Natural killer cell treated with Interleukin-12 subunit alpha and Interleukin-12 subunit beta and Interleukin-15 and Interleukin-18, amount 100 ng/mL, for 72 hours (primary cell): ENCODE measurements at places on chromosomes 11 and 22. TPM values are rescaled to one million over a fixed set of nuclear protein-coding genes. Genes with fewer than 3 reads are reported as not detected.

GRCh38 chr11:94472916-94473799, 20.5 kb downstream of the MRE11 start:
- peak overlapping the region; percentile 68 for H3K4me3 ChIP-seq
- H3K27ac ChIP-seq: peak overlapping the region; percentile 85
- no peaks in the 10 kb centered on the region for H3K27me3 ChIP-seq
- peak; percentile 62 for DNase-seq
- peaks cover 24% of the 10 kb centered on the region for H3K4me1 ChIP-seq

Gene CALCA
- total RNA-seq: not detected

Gene SPA17
- total RNA-seq: 1.1 TPM

DNA sequence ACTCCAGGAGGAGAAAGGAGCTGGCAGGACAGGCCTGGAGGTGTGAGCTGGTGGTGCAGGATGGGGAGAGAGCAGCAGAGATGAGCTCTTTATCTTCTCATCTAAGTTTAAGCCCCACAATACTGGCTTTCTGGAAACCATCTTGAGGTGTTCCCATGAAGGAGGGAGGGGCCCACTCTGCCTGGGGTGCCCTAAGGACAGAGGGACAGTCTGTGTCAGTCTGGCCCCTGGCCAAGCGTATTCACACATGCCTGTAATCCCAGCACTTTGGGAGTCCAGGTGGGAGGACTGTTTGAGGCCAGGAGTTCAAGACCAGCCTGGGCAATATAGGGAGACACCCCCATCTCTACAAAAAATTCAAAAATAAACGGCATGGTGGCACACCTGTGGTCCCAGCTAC, 8.9 kb downstream of the SERHL2 start:
- H3K27me3 ChIP-seq: no peaks in the 10 kb centered on the region
- no peak overlapping the region for H3K27ac ChIP-seq
- no peaks in the 10 kb centered on the region for H3K36me3 ChIP-seq
- DNase-seq: no peak
- H3K4me3 ChIP-seq: no peak overlapping the region

Gene ABCC8
- total RNA-seq: not detected

DNA sequence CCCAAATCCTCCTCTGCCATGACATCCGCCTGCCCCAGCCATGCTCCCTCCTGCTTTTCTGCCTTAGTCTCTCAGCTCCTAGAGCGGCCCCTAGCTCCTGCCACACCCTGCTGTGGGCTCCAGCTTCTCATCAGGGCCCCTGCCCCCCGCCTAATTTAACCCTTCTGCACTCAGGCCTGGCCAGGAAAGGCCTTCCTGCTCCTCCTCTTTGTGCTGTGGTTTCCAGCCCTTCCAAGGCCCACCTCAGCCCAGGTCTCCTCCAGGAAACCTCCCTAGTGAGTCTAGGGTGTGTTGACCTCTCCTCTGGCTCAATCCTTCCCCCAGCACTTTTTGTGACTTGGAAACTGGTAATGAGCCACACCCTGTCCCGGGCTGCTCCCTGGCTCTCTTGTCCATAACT, 11.3 kb downstream of the PTPN5 start:
- H3K4me1 ChIP-seq: peaks cover 25% of the 10 kb centered on the region
- no peak overlapping the region for H3K27ac ChIP-seq
- H3K36me3 ChIP-seq: no peaks in the 10 kb centered on the region
- H3K4me3 ChIP-seq: no peak overlapping the region
- H3K27me3 ChIP-seq: peaks cover 2% of the 10 kb centered on the region

DNA sequence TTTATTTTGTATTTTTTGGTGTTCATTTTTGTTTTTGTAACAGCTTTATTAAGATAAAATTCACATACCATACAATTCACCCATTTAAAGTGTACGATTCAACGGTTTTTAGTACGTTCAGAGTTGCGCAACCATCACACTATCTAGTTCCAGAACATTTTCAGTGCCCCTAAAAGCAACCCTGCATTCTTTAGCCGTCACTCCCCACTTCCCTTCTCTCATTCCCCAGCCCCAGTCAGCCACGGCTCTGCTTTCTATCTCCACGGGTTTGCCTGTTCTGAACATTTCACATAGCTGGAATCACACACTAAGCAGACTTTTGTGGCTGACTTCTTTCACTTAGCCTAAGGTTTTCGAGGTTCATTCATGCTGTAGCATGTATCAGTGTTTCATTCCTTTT, 9.6 kb upstream of the KCNQ1OT1 start:
- H3K36me3 ChIP-seq: no peaks in the 10 kb centered on the region
- peaks cover 3% of the 10 kb centered on the region for H3K27me3 ChIP-seq
- H3K27ac ChIP-seq: no peak overlapping the region
- H3K4me3 ChIP-seq: no peak overlapping the region
- no peak for DNase-seq
- H3K4me1 ChIP-seq: no peaks in the 10 kb centered on the region

Gene AP1B1
- total RNA-seq: 106 TPM

DNA sequence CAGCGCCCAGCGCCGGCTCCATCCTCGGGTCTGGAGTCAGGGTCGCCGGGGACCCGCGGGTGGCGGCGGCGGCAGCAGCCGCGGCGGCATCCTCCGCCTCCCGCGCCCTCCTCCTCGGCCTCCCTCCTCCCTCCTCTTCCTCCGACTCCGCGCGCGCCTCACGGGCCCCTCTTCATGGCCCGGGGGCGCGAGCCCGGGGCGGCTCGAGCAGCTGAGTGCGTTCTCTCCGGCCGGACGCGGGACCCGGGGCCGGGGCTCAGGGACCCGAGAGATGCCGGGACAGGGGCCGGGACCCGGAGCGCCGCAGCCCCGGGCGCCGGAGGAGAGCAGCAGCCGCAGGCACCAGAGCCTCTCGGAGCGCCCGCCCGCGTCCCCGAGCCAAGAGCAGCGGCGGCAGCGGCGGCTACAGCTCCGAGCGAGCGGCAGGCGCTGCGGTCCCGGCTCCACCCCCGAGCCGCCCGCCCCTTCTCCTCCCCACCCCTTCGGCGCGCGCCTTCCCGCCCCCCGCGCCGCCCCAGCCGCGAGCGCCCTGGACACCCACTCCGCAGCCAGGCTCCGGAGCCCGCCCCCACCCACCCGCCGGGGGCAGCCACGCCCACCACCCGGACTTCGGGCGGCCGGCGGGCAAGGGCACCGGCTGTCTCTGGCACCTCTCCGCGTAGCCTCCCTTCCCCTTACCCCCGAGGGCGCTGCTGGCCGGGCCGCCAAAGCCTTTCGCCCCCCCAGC, at the start of gene CHST1:
CHST1 (minus strand) TSS at position 417 of the 727 bp plus-strand sequence. CDS start 14,699 bp downstream, outside the sequence.
- no peaks in the 10 kb centered on the region for H3K4me1 ChIP-seq
- peaks cover 47% of the 10 kb centered on the region for H3K27me3 ChIP-seq
- no peak for DNase-seq
- H3K36me3 ChIP-seq: no peaks in the 10 kb centered on the region
- no peak within 1 kb of the TSS for H3K27ac ChIP-seq
- peak within 1 kb of the TSS; percentile 68 for H3K4me3 ChIP-seq

DNA sequence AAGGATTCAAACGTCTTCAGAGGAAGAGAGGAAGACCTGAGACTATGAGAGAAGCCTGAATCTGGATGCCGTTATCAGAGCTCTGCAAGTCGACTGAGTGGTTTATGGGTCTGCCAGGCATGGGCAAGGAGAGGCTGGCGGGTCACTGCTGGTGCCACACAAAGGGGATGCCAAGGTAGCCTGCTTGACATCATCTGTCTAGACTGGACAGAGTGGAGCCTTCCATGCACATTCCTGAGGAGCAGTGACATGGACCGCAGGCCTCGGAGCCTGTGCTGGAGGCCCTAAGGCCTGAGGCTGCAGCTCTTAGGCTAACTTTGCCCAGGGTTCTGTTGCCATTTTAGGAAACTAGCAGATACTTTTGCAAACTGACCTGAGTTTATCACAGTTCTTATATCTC, 127.4 kb downstream of the WT1 start:
- H3K4me3 ChIP-seq: no peak overlapping the region
- DNase-seq: no peak
- H3K36me3 ChIP-seq: no peaks in the 10 kb centered on the region
- H3K27me3 ChIP-seq: no peaks in the 10 kb centered on the region
- no peak overlapping the region for H3K27ac ChIP-seq

DNA sequence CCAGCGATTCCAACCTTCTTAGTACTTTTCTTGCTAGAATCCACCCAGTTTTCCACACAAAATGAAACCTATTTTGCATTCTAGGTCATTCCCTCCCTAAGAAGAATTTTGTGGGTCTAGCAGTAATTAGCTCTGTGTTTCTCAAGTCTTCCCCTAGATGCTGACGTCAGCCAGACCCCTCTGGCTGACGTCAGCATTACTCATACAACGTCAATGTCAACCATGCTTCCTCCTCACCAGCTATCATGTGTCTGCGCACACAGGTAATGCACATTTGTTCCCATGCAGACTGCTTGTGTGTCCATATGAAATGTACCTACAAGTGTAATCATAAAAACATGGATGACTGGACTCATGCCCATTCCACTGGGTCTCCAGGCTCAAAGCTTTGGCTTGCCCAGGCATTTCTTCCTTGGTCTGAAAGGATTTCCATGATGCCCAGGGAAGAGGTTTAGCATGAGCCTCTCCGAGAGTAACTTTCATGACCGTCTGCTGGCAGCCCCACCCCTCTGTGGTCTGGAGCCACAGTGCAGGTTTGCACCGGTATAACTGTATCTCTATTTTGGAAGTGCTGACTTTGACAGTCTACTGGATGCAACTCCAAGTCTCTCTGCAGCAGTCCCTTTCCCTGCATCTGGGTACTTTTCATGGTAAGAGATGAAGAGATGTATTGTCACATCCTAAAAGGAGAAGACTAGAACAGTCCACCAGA, 58.6 kb downstream of the DSCAML1 start:
- H3K27ac ChIP-seq: no peak overlapping the region
- no peak overlapping the region for H3K4me3 ChIP-seq
- H3K27me3 ChIP-seq: peaks cover 22% of the 10 kb centered on the region

Gene TENM4
- total RNA-seq: not detected

Gene UPK3A
- total RNA-seq: not detected

GRCh38 chr22:20810645-20811044, 36.7 kb downstream of the SERPIND1 start:
- peaks cover 11% of the 10 kb centered on the region for H3K36me3 ChIP-seq
- H3K27ac ChIP-seq: no peak overlapping the region
- H3K4me3 ChIP-seq: no peak overlapping the region
- DNase-seq: no peak
- peaks cover 14% of the 10 kb centered on the region for H3K4me1 ChIP-seq
- no peaks in the 10 kb centered on the region for H3K27me3 ChIP-seq

- no peaks in the 10 kb centered on the region for H3K4me1 ChIP-seq
- H3K4me3 ChIP-seq: no peak overlapping the region
- no peak overlapping the region for H3K27ac ChIP-seq
- DNase-seq: no peak
- H3K27me3 ChIP-seq: peaks cover 18% of the 10 kb centered on the region
These were observed 43.2 kb upstream of the ME3 start for GRCh38 chr11:86715611-86716010.

Gene EFCAB6
- 1.3 TPM for total RNA-seq

- no peak overlapping the region for H3K27ac ChIP-seq
- no peaks in the 10 kb centered on the region for H3K4me1 ChIP-seq
- DNase-seq: no peak
These were observed 473.7 kb downstream of the JRKL start for GRCh38 chr11:96863520-96863919.

DNA sequence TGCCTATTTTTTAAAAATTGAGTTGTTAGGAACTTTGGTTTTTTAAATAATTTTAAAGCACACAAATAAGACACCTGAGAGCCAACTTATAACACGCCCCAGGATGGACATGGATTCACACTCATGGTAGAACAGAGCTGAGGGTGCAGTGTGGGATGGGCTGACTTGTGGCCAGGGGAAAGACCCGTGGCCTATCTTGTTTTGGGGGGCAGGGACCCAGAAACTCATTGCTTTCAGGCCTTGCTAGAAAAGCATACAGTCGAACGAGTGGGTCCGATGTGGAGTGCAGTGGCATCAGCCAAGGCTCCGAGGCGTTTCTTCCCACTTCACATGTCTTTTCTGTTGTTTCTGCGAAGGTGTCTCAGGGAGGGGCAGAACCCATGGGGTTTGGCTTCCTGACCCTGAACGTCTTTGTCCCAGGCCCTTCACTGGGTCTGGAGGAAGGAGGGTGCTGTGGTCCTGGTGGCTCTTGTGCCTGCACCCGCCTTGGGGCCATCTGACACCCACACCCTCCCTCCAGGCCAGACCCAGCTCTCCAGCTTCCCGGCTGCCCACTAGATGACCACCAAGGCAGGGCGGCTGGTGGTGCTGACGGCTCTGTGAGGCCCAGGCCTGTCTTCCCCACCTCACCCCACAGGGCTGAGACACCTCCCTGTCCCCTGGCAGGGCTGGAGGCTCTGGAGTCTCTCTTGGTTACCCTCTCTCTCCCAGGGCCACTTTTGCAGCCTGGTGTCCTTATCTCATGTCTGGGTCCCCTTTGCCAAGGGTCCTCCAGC, 120.8 kb downstream of the KCNQ1 start:
- no peak overlapping the region for H3K27ac ChIP-seq
- no peak overlapping the region for H3K4me3 ChIP-seq
- DNase-seq: peak; percentile 61
- no peaks in the 10 kb centered on the region for H3K36me3 ChIP-seq
- H3K4me1 ChIP-seq: peaks cover 4% of the 10 kb centered on the region

DNA sequence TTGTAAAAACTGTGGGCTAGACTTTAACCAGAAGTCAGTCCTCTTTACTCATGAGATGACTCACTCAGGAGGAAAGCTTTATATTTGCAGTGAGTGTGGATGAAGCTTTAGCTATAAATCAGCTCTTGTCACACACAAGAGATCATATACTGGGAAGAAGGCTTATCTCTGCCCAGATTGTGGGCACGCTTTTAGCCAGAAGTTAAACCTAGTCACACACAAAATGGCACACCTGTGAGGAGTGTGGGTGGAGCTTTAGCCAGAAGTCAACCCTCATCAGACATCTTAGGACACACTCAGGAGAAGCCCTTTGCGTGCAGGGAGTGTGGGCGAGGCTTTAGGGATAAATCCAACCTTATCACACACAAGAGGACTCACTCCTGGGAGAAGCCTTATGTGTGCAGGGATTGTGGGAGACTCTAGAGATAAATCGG, 706.9 kb upstream of the LUZP2 start:
- peak overlapping the region; percentile 19 for H3K27ac ChIP-seq
- no peaks in the 10 kb centered on the region for H3K36me3 ChIP-seq
- no peak for DNase-seq
- H3K4me1 ChIP-seq: peaks cover 22% of the 10 kb centered on the region

Gene IL18
- 1.3 TPM for total RNA-seq

Gene SPI1
- total RNA-seq: 2.5 TPM

- peaks cover 6% of the 10 kb centered on the region for H3K4me1 ChIP-seq
- H3K36me3 ChIP-seq: no peaks in the 10 kb centered on the region
- no peak overlapping the region for H3K27ac ChIP-seq
- H3K27me3 ChIP-seq: no peaks in the 10 kb centered on the region
- H3K4me3 ChIP-seq: no peak overlapping the region
These were observed 8.0 kb downstream of the B4GALNT4 start for GRCh38 chr11:377174-377865.

Gene GGTLC2
- total RNA-seq: not detected

GRCh38 chr11:72781313-72782080, 12.3 kb downstream of the STARD10 start:
- peak overlapping the region; percentile 76 for H3K4me3 ChIP-seq
- peak; percentile 70 for DNase-seq
- no peak overlapping the region for H3K27ac ChIP-seq
